ENCODE measurements at places on chromosomes 1 and 21. TPM values are rescaled to one million over a fixed set of nuclear protein-coding genes. Genes with fewer than 3 reads are reported as not detected.

DNA sequence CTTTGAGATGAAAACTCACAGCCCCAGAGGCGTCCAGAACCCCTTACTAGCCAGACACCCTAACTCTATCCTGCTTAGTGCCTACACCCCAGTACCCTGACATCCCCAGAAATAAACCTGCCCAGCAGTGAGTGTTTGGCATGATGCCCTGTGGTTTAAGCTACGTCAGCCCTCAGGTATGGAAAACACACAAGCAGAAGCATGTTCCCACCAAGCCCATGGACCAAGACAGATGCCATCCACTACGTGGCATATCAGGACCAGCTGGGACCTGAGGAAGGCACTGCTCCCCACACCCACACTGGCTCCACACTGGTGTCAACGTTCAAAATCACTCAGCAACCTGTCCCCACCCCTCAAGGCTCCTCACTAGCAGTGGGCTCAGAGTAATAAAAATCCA, 116.4 kb downstream of the SYT2 start:
- H3K4me1 ChIP-seq = no peaks in the 10 kb centered on the region
- no peak overlapping the region for H3K27ac ChIP-seq
- no peaks in the 10 kb centered on the region for H3K27me3 ChIP-seq
- H3K36me3 ChIP-seq = no peaks in the 10 kb centered on the region

DNA sequence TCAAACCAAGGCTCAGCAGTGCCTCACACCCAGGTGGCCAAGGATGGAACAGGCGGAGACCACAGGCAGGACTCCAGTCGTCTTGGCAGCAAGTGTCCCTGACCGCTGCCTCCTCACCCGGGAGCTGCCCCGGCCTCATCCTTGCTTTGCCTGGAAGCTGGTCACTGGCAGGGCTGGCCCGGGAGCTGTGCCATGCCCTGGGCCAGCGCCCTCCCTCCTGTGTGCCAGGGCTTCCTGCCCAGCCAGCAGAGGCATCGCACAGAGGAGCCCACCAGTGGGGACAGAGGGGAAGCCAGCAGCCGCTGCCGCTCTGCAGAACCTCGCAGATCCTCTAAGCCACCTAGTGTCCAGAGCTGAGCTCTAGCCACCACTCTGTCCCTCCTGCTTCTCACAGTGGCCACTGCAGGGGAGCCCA, 7.8 kb downstream of the CASZ1 start:
- no peaks in the 10 kb centered on the region for H3K36me3 ChIP-seq
- no peak overlapping the region for H3K27ac ChIP-seq
- peaks cover 5% of the 10 kb centered on the region for H3K27me3 ChIP-seq

The KRTAP11-1 gene
- polyA plus RNA-seq = not detected

DNA sequence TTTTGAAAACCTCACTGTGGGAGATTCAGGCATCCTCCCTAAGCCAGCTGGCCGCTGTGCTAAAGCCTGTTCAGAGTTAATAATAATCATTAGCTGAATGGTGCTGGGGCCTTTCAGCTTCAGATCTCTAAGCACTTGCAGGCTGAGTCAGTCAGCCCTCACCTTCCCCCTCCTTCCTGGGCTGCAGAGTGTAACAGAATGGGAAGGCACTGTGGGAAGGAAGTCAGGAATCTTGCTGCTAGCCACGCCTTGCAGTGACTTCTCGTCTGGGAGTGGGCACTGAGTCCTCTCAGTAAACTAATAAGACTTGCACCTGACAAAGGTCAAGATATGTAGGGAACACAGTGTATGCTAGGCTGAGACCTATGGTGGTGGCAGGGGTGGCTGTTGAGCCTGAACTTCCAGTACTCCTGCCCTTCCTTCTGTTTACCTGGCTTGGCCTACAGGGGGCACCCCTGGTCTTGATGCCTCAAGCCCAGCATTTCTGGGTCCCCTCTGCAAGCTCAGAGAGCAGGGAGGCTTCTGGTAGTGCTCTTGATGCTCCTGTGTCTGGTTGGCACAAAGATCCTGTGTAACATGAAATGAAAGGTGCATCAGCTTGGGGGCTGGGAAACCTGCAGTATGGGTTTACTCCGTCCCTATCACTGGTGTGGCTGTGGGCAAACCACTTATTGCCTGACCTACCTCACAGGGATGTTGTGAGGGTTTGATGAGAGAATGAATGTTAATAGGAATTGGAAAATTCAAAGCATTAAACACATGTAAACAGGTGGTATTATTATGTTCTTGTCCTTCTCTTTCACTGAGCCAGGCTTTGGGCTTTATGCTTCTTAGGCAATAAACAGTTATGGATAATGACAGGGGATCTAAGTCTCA, 6.0 kb downstream of the CYB561D1 start:
- peak; percentile 96 for DNase-seq
- H3K4me1 ChIP-seq = peaks cover 23% of the 10 kb centered on the region
- no peak overlapping the region for H3K4me3 ChIP-seq
- peak overlapping the region; percentile 41 for H3K27ac ChIP-seq

The CLDN17 gene
- polyA plus RNA-seq = not detected

The AUNIP gene
- 3.2 TPM for polyA plus RNA-seq

GRCh38 chr1:93847811-93848288, 31.2 kb downstream of the DNTTIP2 start:
- peak overlapping the region; percentile 58 for H3K4me3 ChIP-seq
- peaks cover 4% of the 10 kb centered on the region for H3K27me3 ChIP-seq
- H3K27ac ChIP-seq = peak overlapping the region; percentile 94
- no peaks in the 10 kb centered on the region for H3K36me3 ChIP-seq
- no peak for DNase-seq
- peaks cover 3% of the 10 kb centered on the region for H3K4me1 ChIP-seq

The PYCR2 gene
- 32.9 TPM for polyA plus RNA-seq

DNA sequence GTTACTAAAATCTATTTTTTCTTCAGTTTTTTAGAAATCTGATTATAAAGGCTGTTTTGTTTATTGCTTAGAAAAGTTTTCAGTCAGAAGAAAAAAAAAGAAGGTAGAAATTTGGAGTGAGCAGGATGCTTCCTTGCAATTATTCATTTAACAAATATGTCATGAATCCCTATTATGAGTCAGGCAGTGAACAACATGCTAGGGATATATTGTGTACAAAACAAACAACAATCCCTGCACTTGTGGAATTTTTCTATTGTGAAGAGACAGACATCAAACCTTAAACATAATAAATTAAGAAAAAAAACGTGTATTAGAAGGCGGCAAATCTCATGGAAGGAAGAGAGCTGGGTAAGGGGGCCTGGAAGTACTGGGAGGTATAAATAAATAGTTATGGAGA, 664.1 kb upstream of the CAMK1G start:
- H3K4me3 ChIP-seq = no peak overlapping the region
- no peaks in the 10 kb centered on the region for H3K36me3 ChIP-seq
- H3K4me1 ChIP-seq = no peaks in the 10 kb centered on the region
- DNase-seq = no peak
- no peak overlapping the region for H3K27ac ChIP-seq
- H3K27me3 ChIP-seq = no peaks in the 10 kb centered on the region

GRCh38 chr1:88678405-88678804, 5.7 kb upstream of the PKN2 start:
- H3K4me3 ChIP-seq = no peak overlapping the region
- H3K27ac ChIP-seq = no peak overlapping the region
- DNase-seq = peak; percentile 64

DNA sequence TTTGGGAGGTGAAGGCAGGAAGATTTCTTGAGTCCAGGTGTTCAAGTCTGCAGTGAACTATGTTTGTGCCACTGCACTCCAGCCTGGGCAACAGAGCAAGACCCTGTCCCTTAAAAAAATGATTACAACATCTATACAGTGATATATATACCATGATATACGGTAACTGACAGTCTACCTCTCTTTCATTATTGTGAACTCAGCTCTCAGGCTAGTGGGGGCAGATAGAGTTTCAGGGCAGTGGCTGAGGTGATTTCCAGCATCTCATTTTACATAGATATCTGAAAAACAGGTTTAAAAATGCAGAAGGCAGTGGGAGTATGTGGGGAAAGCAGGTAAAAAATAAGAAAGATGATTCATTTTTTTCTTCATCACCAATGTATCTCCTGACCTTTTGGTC, 8.1 kb upstream of the NTNG1 start:
- no peaks in the 10 kb centered on the region for H3K27me3 ChIP-seq
- no peak overlapping the region for H3K27ac ChIP-seq
- no peak for DNase-seq
- H3K36me3 ChIP-seq = no peaks in the 10 kb centered on the region
- no peaks in the 10 kb centered on the region for H3K4me1 ChIP-seq

The LENEP gene
- polyA plus RNA-seq = 0.64 TPM

The BRINP2 gene
- not detected for polyA plus RNA-seq

- no peaks in the 10 kb centered on the region for H3K27me3 ChIP-seq
- no peak for DNase-seq
- no peak overlapping the region for H3K27ac ChIP-seq
- H3K36me3 ChIP-seq = no peaks in the 10 kb centered on the region
- H3K4me3 ChIP-seq = no peak overlapping the region
Measured at GRCh38 chr1:180217006-180217405, 13.1 kb upstream of the LHX4 start.

- no peaks in the 10 kb centered on the region for H3K27me3 ChIP-seq
- H3K36me3 ChIP-seq = no peaks in the 10 kb centered on the region
- H3K27ac ChIP-seq = no peak overlapping the region
- no peak overlapping the region for H3K4me3 ChIP-seq
- H3K4me1 ChIP-seq = no peaks in the 10 kb centered on the region
Measured at GRCh38 chr21:25838809-25839208, 104.0 kb downstream of the GABPA start.

DNA sequence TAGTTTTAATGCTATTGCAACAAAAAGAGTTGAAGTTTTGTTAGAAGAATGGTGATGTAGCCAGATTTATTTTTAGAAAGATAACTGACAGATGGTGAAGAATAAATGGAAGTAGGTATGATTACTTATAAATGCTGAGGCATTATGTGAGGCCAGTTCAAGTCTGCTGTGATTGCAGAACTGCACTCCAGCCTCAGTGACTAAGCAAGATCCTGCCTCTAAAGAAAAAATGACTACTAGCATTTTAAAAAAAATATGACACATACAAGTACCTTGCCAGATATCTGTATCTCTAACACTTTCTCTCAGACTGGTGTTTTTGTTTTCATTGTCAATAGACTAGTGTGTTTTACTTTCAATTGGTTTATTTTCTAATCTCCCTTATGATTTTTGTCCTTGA, 1242.4 kb upstream of the ADGRL4 start:
- DNase-seq = no peak
- no peaks in the 10 kb centered on the region for H3K27me3 ChIP-seq
- no peaks in the 10 kb centered on the region for H3K4me1 ChIP-seq
- H3K36me3 ChIP-seq = no peaks in the 10 kb centered on the region
- H3K27ac ChIP-seq = no peak overlapping the region
- no peak overlapping the region for H3K4me3 ChIP-seq

The HTR1D gene
- polyA plus RNA-seq = 11.3 TPM

The KLF17 gene
- not detected for polyA plus RNA-seq

The GCSAML gene
- polyA plus RNA-seq = 0.81 TPM

DNA sequence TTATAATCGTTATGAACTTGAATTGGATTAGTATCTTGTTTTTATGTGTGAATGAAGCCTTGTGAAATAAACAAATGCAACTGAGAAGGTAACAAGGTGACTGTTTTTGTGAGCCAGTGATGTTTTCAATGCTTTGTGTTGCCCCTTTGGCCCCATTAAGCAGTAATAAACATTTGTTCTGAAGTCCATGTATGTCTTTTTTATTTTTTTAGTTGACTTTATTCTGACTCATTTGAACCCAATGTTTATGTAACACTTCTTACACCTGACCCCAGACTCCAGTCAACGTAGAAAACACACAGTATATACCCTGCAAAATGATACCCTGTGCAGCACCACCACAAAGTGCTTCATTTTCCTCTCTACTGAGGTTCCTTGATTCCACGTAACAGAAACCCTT, 4.6 kb upstream of the CACYBP start:
- no peaks in the 10 kb centered on the region for H3K36me3 ChIP-seq
- H3K27ac ChIP-seq = no peak overlapping the region
- peak; percentile 49 for DNase-seq
- H3K4me3 ChIP-seq = no peak overlapping the region
- peaks cover 34% of the 10 kb centered on the region for H3K4me1 ChIP-seq
- no peaks in the 10 kb centered on the region for H3K27me3 ChIP-seq

GRCh38 chr1:98457248-98457647, 204.3 kb upstream of the SNX7 start:
- H3K4me1 ChIP-seq = no peaks in the 10 kb centered on the region
- no peaks in the 10 kb centered on the region for H3K36me3 ChIP-seq
- H3K4me3 ChIP-seq = no peak overlapping the region
- DNase-seq = no peak
- H3K27ac ChIP-seq = no peak overlapping the region

- no peaks in the 10 kb centered on the region for H3K36me3 ChIP-seq
- DNase-seq = no peak
- H3K27me3 ChIP-seq = peaks cover 3% of the 10 kb centered on the region
- H3K27ac ChIP-seq = no peak overlapping the region
- no peaks in the 10 kb centered on the region for H3K4me1 ChIP-seq
- H3K4me3 ChIP-seq = no peak overlapping the region
Measured at GRCh38 chr1:206534552-206534951, 27.2 kb downstream of the RASSF5 start.

DNA sequence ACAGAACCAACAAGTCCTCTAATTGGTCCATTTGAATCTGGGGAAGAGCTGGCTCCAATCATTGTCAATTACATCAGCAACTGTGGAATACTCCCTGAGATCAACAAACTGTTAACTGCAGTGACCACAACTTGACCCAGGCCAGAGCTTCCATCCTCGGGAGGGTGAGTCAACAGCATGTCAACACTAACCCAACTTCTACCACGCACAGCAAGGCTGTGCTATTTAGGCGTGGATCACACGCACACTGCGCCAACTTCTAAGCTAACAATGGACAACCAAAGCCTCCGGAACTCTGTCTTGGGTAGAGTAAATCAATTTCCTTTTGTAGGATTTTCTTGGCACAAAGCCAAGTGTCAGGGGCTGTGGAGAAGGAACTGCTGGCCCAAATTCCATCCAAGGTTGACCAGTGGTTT, 30.4 kb downstream of the APP start:
- H3K4me1 ChIP-seq = no peaks in the 10 kb centered on the region
- H3K4me3 ChIP-seq = no peak overlapping the region
- no peaks in the 10 kb centered on the region for H3K27me3 ChIP-seq
- DNase-seq = no peak
- H3K27ac ChIP-seq = no peak overlapping the region

DNA sequence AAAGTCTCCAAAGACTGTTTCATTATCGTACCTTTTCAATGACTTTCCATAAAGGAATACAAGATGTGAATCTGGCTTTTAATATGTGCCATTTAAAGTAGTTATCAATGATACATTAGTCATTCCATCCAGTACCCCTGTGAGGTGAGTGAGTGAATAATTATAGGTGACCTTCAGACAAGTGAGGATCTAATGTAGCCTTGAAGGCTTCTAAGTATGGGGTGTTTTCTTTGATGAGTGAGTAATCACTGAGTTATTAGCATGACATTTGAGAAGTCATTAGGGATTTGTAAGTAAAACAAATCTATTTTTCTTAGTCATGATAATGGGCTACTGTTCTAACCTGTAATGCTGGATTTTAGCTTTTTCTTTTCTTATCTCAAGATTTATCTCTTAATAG, 831.4 kb downstream of the ADGRL2 start:
- H3K36me3 ChIP-seq = no peaks in the 10 kb centered on the region
- no peak for DNase-seq
- no peak overlapping the region for H3K4me3 ChIP-seq
- no peaks in the 10 kb centered on the region for H3K4me1 ChIP-seq

The SPRR5 gene
- not detected for polyA plus RNA-seq

- no peaks in the 10 kb centered on the region for H3K4me1 ChIP-seq
- H3K27me3 ChIP-seq = peaks cover 3% of the 10 kb centered on the region
- peak overlapping the region; percentile 80 for H3K27ac ChIP-seq
- DNase-seq = peak; percentile 45
- H3K36me3 ChIP-seq = no peaks in the 10 kb centered on the region
Measured at GRCh38 chr1:207962716-207963426, 51.9 kb upstream of the CD34 start.

Measured in small intestine (tissue), 16 donors.